ENCODE measurements at places on chromosomes 5 and 9. TPM values are rescaled to one million over a fixed set of nuclear protein-coding genes. Genes with fewer than 3 reads are reported as not detected.

GRCh38 chr9:107294756-107295155 is 11.7 kb downstream of the RAD23B start:
- H3K27ac ChIP-seq, result no peak overlapping the region
- H3K36me3 ChIP-seq, result no peaks in the 10 kb centered on the region
- no peak for DNase-seq

- H3K27me3 ChIP-seq, result no peaks in the 10 kb centered on the region
- no peaks in the 10 kb centered on the region for H3K36me3 ChIP-seq
- DNase-seq, result no peak
- peaks cover 19% of the 10 kb centered on the region for H3K4me1 ChIP-seq
- no peak overlapping the region for H3K4me3 ChIP-seq
Observed at GRCh38 chr9:89923961-89924504, 319.2 kb downstream of the GADD45G start.

DNA sequence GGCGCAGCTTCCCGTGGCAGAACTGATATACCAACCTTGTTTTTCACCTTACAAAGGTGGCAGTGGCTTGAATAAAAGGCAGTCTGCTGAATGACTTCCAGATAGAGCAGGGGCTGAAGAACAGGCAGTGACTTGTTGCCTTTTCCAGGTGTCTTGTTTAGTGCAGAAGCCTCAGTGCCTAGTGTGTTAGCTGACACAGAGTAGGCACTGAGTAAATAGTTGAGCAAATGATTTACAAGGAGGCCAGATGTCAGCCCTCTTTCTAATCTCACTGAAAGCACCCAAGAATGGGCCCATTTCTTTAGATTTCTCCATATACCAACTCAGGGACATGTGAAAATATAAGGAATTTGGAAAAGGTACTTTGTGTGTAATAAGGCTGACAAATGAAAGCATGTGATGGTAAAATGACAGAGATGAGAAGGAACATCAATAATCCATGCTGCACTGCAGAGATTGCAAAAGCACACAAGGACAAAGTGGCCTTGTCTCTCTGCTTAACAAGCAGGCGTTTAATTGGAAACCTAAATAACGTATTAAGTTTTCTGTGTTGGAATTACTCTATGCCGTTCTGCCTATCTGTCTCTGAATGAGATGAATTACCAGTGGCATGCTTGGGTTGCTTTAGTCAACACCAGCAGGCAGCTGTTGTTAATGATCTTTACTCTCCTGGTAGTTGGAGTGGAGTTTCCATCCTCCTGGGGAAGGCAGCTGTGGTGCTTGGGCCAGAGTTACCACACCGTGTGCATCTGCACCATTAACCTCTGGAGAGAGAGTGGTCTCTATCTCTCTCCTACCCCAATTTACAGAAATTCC is 360.1 kb upstream of the C9orf72 start:
- no peak overlapping the region for H3K4me3 ChIP-seq
- H3K27ac ChIP-seq, result no peak overlapping the region
- no peaks in the 10 kb centered on the region for H3K36me3 ChIP-seq
- no peak for DNase-seq
- H3K4me1 ChIP-seq, result no peaks in the 10 kb centered on the region

DNA sequence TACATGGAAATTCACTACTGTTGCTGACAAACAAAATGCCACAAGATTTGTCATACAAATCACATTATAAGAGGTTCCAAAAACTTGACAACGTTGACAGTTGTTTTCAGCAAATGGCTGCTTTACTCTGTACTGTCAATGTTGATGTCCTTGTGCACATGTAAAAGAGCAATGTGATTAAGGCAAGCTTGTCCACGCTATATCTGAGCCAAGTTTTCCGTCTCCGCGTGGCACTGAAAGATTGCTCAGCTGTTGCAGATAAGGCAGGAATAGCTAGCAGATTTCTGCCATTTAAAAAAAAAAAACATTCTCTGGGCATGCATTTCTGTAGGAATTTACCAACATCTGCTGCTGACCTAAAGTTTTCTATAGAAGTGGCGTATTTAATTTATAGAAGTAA is 46.4 kb upstream of the MEF2C start:
- no peaks in the 10 kb centered on the region for H3K36me3 ChIP-seq
- H3K27me3 ChIP-seq, result no peaks in the 10 kb centered on the region
- H3K4me3 ChIP-seq, result no peak overlapping the region
- H3K27ac ChIP-seq, result no peak overlapping the region
- no peak for DNase-seq

DNA sequence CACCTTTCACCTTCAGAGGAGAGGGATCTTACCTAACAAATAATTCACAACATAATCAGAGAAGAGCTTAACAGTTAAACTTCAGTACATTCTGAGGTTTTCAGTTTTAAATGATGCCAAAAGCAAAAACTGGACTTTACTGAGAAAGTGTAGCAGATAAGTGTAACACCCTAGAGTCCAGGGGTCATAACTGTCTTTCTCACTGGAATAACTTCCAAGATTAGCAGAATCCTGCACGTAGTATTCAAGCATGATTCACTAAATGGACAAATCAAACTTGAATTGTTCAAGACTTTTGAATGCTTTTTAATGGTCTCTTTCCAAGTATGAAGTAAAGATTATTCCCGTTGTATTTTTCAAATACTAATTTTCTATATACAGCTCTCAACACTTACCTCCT is 180.1 kb upstream of the NREP start:
- no peaks in the 10 kb centered on the region for H3K27me3 ChIP-seq
- H3K4me3 ChIP-seq, result no peak overlapping the region
- no peak for DNase-seq
- no peaks in the 10 kb centered on the region for H3K4me1 ChIP-seq
- H3K27ac ChIP-seq, result no peak overlapping the region
- no peaks in the 10 kb centered on the region for H3K36me3 ChIP-seq

PCDHA1 gene
- not detected for total RNA-seq

S100Z gene
- total RNA-seq, result 1.2 TPM

DNA sequence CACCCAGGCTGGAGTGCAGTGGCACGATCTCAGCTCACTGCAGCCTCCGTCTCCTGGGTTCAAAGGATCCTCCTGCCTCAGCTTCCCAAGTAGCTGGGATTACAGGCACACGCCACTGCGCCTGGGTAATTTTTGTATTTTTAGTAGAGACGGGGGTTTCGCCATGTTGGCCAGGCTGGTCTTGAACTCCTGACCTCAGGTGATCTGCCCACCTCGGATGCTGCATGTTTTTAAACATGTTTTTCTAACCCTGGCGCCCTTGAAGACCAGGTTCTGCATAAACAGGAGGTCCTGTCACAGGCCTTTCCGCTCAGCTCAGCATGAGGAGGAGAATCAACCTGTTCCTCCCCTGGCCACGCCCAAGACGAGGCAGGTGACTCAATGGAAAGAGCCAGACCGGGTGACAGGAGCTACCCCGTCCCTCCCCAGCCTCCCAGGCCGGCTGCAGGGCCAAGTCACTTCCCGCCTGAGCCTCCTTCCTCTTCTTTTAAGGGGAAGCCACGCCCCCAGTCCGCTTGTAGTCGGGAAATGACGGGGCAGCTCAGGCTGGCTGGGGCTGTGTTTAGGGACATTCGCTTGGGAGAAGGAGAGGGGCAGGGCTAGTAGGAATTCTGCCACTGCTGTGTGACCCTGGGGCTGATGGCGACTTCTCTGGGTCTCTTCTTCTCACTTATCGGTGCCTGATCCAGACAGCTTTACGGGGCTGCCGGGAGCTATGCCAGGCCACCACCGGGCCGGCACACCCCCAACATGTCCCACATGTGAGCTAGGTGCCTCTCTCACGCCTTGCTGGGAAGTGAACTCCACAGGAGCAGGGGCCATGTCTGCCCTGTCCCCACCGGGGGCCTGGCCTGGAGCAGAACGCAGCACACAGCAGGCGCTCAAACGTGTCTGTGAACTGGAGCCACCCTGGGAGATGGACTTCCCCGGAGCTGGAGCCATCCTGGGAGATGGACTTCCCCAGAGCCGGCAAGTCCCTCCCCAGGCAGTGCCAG is 6.1 kb downstream of the NOTCH1 start:
- H3K36me3 ChIP-seq, result peaks cover 51% of the 10 kb centered on the region
- DNase-seq, result peak; percentile 98
- peaks cover 86% of the 10 kb centered on the region for H3K4me1 ChIP-seq
- H3K27ac ChIP-seq, result peak overlapping the region; percentile 86

DEPDC1B gene
- total RNA-seq, result 0.30 TPM

LYRM7 gene
- 5.5 TPM for total RNA-seq

DNA sequence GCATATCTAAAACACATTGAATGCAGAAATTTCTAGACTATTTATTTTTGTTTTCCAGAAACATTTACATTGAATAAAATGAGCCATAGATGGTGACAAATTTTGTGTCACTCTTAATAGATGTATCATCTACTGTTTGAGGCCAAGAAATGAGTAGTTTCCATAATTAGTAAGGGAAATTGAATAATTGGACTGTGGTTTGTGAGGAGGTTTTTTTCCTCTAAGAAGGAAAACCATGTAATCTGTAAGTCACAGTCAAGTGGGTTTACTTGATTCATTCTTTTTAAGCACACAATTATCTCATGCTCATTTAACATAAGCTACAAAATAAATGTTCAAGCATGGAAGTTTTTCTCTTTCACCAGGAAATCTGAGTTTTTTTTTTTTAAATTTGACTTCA is 876.4 kb downstream of the NR2F1-AS1 start:
- no peaks in the 10 kb centered on the region for H3K27me3 ChIP-seq
- no peak overlapping the region for H3K27ac ChIP-seq
- H3K4me3 ChIP-seq, result no peak overlapping the region
- no peaks in the 10 kb centered on the region for H3K4me1 ChIP-seq

GRCh38 chr5:106510321-106510720 is 1160.4 kb downstream of the EFNA5 start:
- H3K36me3 ChIP-seq, result no peaks in the 10 kb centered on the region
- H3K4me3 ChIP-seq, result no peak overlapping the region
- DNase-seq, result no peak
- no peak overlapping the region for H3K27ac ChIP-seq
- no peaks in the 10 kb centered on the region for H3K27me3 ChIP-seq

GRCh38 chr5:169753795-169754194 is 116.7 kb downstream of the DOCK2 start:
- peaks cover 3% of the 10 kb centered on the region for H3K4me1 ChIP-seq
- H3K27me3 ChIP-seq, result no peaks in the 10 kb centered on the region
- H3K36me3 ChIP-seq, result peaks cover 14% of the 10 kb centered on the region
- H3K4me3 ChIP-seq, result no peak overlapping the region
- no peak overlapping the region for H3K27ac ChIP-seq

- no peaks in the 10 kb centered on the region for H3K36me3 ChIP-seq
- H3K4me3 ChIP-seq, result no peak overlapping the region
- H3K27ac ChIP-seq, result no peak overlapping the region
- DNase-seq, result no peak
- no peaks in the 10 kb centered on the region for H3K27me3 ChIP-seq
Observed at GRCh38 chr9:76818271-76818670, 54.0 kb downstream of the PCA3 start.

- H3K36me3 ChIP-seq, result no peaks in the 10 kb centered on the region
- H3K27me3 ChIP-seq, result no peaks in the 10 kb centered on the region
- H3K4me3 ChIP-seq, result peak overlapping the region; percentile 48
- H3K4me1 ChIP-seq, result peaks cover 36% of the 10 kb centered on the region
- DNase-seq, result no peak
Observed at GRCh38 chr5:141958546-141959172, 657 bp upstream of the PCDH12 start.

FAXDC2 gene
- 72.7 TPM for total RNA-seq

GRCh38 chr5:176723440-176723839 is 76.2 kb downstream of the TSPAN17 start:
- no peaks in the 10 kb centered on the region for H3K36me3 ChIP-seq
- no peaks in the 10 kb centered on the region for H3K4me1 ChIP-seq

- no peak overlapping the region for H3K27ac ChIP-seq
- DNase-seq, result no peak
- H3K4me1 ChIP-seq, result no peaks in the 10 kb centered on the region
- H3K4me3 ChIP-seq, result no peak overlapping the region
- no peaks in the 10 kb centered on the region for H3K27me3 ChIP-seq
Observed at GRCh38 chr5:118980017-118980416, 8.3 kb downstream of the DTWD2 start.

DMGDH gene
- total RNA-seq, result 1.3 TPM

- H3K4me1 ChIP-seq, result peaks cover 3% of the 10 kb centered on the region
- no peaks in the 10 kb centered on the region for H3K36me3 ChIP-seq
- DNase-seq, result no peak
- no peak overlapping the region for H3K4me3 ChIP-seq
Observed at GRCh38 chr9:70506159-70506558, 91.7 kb upstream of the KLF9 start.

GRCh38 chr9:90457386-90458190 is 185.0 kb downstream of the DIRAS2 start:
- H3K27me3 ChIP-seq, result peaks cover 3% of the 10 kb centered on the region
- DNase-seq, result no peak
- no peaks in the 10 kb centered on the region for H3K4me1 ChIP-seq
- no peak overlapping the region for H3K4me3 ChIP-seq
- H3K36me3 ChIP-seq, result no peaks in the 10 kb centered on the region

GRCh38 chr5:82620957-82621600 is 342.9 kb upstream of the RPS23 start:
- H3K4me1 ChIP-seq, result no peaks in the 10 kb centered on the region
- H3K4me3 ChIP-seq, result no peak overlapping the region
- H3K27me3 ChIP-seq, result no peaks in the 10 kb centered on the region
- H3K36me3 ChIP-seq, result no peaks in the 10 kb centered on the region
- no peak for DNase-seq

GRCh38 chr9:135087489-135087792 is at the start of gene OLFM1:
OLFM1 (plus strand) TSS chr9:135087668; CDS start chr9:135087990, 322 bp downstream.
- H3K27me3 ChIP-seq, result peaks cover 45% of the 10 kb centered on the region
- H3K27ac ChIP-seq, result peak within 1 kb of the TSS; percentile 56
- H3K36me3 ChIP-seq, result no peaks in the 10 kb centered on the region
- peak; percentile 78 for DNase-seq

DNA sequence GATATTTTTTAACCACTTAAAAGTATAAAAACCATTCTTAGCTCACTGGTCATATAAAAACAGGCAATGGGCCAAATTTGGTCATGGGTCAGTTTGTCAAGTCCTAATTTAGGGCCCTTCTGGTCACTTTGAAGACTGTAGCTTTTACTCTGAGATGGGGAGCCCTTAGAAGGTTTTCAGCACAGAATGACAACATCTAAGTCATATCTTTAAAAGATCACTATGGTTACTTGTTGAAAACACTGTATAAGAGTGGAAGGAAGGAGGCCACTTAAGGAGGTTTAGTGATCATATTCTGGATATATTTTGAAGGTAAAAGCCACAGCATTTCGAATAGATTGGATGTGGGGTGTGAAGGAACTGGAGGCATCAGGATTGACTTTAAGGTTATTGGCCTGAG is 76.7 kb downstream of the STRBP start:
- H3K36me3 ChIP-seq, result no peaks in the 10 kb centered on the region
- H3K4me1 ChIP-seq, result no peaks in the 10 kb centered on the region
- H3K27me3 ChIP-seq, result no peaks in the 10 kb centered on the region
- no peak for DNase-seq

DNA sequence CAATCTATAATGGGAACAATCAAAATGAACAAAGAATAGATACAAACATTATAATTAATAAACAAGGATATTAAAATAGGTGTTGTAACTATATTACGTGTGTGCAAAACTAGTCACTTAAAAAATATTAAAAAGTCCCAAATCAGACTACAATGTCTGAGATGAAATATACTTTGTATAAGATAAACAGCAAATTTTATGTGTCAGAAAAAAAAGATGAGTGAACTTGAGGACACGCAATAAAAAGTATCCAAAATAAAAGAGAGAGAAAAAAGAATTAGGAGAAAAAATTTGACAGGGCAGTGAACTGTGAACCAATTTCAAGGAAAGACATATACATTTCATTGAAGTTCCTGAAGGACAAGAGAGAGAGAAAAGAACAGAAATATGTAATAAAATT is 37.0 kb downstream of the AGTPBP1 start:
- no peak overlapping the region for H3K4me3 ChIP-seq
- no peaks in the 10 kb centered on the region for H3K27me3 ChIP-seq
- no peak overlapping the region for H3K27ac ChIP-seq
- no peaks in the 10 kb centered on the region for H3K36me3 ChIP-seq

DNAI1 gene
- 13.5 TPM for total RNA-seq

GRCh38 chr9:112601636-112602035 is 115.0 kb downstream of the KIAA1958 start:
- DNase-seq, result no peak
- H3K4me3 ChIP-seq, result no peak overlapping the region
- H3K27ac ChIP-seq, result no peak overlapping the region
- H3K36me3 ChIP-seq, result no peaks in the 10 kb centered on the region
- H3K4me1 ChIP-seq, result no peaks in the 10 kb centered on the region

GLDC gene
- total RNA-seq, result 0.77 TPM

Measured in lower lobe of right lung (tissue), 2 donors.